ENCODE measurements at places on chromosomes 6 and 20.

- no peak for DNase-seq
These were observed 105.3 kb downstream of the EYA2 start for GRCh38 chr20:46999801-47000465.

DNA sequence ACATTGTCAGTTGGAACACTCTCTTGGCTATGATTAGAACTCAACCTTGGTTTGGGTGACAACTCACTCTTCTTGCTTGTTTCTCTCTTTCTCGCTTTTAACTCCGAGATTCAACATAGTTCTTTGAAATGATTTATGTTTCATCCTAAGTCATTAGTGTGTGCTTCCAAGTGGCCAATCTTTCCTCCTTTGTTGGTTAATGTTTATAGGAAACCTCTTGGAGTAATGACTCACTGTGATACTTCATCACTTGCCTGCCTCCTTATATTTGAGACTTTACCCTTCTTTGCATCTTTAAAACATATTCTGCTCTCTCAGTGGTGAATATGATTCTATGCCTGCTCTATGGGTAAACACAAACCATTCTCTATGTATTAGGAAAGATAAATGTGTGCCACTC, 279.7 kb upstream of the FLRT3 start:
- DNase-seq, result no peak

GRCh38 chr6:159969921-159970320, 1.0 kb downstream of the IGF2R start:
- DNase-seq, result no peak

GRCh38 chr6:37940074-37940847, 120.7 kb downstream of the ZFAND3 start:
- no peak for DNase-seq

DNA sequence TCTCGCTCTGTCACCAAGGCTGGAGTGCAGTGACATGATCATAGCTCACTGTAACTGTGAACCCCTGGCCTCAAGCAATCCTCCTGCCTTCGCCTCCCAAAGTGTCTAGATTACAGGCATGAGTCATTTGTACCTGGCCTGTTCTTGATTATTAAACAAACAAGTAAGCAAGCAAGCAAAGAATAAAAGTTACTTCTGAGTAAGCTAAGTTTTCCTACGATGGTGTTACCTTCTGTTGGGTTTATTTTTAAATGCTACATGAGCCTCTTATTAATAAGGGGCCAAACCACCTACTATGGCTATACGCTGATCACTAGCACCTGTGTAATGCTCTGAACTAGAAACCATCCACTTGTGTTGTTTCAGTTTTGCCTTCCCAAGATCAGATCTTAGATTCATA, 50.8 kb downstream of the IL22RA2 start:
- no peak for DNase-seq

GRCh38 chr6:126535595-126535994, 195.7 kb downstream of the CENPW start:
- no peak for DNase-seq
